ENCODE measurements at places on chromosomes 11 and 22.

DNA sequence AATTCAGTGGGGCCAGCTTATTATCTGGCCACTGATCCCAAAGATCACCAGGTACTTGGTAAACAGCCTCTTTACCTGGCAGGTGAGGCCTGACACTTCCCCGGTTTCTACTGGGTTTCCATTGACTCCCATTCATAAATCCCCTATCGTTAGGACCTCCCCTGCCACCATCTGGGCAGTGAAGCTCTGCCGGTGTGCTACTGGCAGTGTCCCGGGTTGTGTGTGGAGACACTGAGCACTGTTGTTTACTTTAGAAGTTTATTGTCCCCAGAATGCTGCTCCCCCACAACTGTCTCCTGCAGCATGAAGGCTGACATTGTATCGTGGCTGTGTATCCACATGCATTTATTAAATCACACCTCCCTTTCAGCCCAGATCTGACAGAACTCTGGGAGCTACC lies 142.7 kb downstream of the WNT7B start:
- DNase-seq, result no peak

DNA sequence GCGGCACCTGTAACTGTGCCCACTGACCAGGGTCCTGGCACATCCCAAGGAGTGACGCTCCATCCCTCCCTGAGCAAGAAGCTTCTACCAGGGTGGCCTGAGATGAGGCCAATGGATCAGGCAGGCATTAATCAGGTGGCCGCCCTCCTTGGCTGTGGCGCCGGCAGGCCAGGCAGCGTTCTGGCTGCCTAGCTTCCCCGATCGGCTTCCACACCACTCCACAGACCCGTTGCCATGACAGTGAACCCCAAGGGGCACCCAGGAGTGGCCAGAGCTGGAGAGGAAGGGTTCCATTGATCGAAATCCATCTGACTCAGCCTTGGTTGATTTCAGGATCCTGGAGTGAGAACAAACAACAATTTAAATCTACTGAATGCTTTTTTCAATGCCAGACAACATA lies 20.5 kb downstream of the LRRC55 start:
- DNase-seq, result no peak

GRCh38 chr22:38260761-38261681 lies 11.8 kb downstream of the TMEM184B start:
- DNase-seq, result no peak

DNA sequence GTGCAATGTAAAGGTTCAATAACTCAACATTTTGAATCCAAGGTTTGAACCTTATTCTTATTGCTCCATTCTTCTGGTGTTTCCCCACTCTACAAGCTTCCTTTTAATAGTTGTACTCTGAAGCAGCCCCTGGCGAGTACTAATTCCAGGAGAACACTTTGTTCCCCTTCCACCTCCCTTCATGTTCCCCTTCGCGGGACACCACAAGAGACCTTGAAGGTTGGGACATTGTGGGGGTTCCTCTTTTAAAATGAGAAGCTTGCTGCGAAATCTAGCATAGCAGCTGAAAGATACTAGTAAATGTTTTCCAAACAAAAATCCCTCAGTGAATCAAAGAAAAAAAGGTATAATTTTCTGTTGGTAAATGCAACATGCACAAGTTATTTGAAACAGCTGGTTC lies 626.3 kb upstream of the LRRC4C start:
- no peak for DNase-seq

DNA sequence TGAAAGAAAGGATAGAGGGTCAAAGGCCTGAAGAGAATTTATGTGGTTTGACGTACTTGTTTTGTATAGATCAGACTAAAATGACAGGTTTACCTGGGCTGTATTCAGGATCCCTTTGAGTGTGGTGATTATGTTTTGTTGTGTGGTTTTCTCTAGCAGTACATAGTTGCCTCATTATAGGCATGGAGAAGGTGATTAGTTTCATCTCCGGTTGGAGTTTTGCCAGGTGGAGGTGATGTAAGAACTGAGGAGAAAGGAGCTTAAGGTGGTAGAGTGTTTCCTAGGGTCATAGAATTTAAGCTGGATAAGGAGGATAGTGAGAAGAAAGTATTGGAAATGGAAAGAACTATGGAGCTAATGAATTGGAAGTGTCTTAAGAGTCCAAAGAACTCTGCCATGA lies 229.0 kb downstream of the TMEM135 start:
- DNase-seq, result no peak

- no peak for DNase-seq
These were observed 16.2 kb downstream of the CBX7 start for GRCh38 chr22:39136317-39136716.

- no peak for DNase-seq
These were observed 3.9 kb upstream of the NUP50 start for GRCh38 chr22:45159652-45160462.

Data from NCI-H460 (cell line).